Activated T-helper 1 cell treated with anti-CD3 and anti-CD28 coated beads, Interleukin-12 subunit alpha, Interleukin-12 subunit beta, Interleukin-2, Interleukin-4 antibody, amounts not matched to agents 30 ng/mL and 10 ng/mL and 1 ng/mL, durations not matched to agents 14 hours and 24 hours and 36 hours (primary cell): ENCODE measurements at places on chromosomes 1 and 21. TPM values are rescaled to one million over a fixed set of nuclear protein-coding genes. Genes with fewer than 3 reads are reported as not detected.

The GPR157 gene
- total RNA-seq = 2.8 and 3.8 TPM in 2 replicates

- no peak for DNase-seq
Measured at GRCh38 chr1:26022404-26022779, 817 bp downstream of the EXTL1 start.

DNA sequence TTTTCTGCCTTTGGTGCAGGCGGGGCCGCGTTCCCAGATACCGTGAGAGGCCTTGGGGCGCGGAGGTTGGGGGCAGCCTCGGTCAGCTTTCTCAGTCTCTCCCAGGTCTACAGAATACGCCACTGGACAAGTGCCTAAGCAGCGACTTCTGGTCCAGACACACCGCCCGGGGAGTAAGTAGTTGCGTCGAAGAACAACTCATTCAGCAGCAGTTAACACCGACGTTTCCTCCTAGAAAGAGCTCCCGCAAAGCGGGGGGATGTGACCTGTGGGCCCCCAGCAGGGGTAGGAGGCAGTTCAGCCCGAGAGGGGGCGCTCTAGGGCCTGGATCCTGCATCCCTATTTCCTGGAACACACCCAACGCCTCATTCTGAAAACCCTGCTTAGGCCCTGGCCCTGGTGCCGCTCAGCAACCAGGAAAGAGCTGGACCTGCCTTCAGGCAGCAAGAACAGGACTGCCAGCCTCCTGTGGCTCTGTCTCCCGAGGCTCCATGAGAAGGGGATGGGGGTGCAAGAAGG, 6.5 kb upstream of the BARHL2 start:
- DNase-seq = no peak

DNA sequence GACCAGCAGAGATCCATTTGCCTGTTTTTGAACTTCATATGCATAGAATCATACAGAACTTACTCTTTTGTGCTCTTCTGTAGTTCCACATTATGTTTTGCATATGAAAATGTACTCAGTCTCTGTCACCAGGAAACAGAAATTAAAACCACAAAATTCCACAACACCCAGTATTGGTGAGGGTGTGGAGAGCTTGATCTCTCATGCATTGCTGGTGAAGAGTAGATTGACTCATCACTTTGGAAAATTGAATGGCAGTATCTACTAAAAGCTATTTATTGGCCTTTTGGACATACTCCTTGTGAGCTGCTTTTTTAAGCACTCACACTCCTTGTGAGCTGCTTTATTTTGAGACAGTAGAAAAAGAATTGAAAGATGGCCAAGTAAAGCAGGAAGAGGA, 43.3 kb downstream of the VTCN1 start:
- no peak for DNase-seq

GRCh38 chr1:41891199-41891896, 27.4 kb downstream of the HIVEP3 start:
- peak; percentile 57 for DNase-seq

- no peak for DNase-seq
Measured at GRCh38 chr1:93159337-93159736, 20.9 kb downstream of the TMED5 start.

GRCh38 chr1:86429122-86429725, 5.3 kb downstream of the CLCA2 start:
- no peak for DNase-seq

DNA sequence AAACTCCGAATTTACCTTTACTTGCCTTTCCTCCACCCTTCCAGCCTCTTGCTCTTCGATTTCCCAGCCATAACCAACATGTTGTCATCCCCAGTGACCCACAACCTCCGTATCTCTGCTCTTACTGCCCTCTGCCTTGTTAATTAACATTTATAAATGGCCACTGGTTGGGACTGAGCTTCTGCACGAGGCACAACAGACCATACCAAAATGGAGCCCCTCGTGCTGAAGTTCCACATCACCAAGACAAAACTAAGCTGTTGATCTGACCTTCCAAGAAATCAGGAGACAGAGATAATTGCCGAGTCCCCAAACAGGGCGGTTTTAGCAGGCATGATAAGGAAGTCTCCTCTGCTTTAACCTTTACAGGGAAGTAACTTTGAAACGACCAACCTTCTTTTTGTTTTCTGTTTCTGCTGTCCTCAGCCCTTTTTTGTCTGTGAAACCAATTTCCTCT, 71.9 kb downstream of the NMNAT2 start:
- no peak for DNase-seq

DNA sequence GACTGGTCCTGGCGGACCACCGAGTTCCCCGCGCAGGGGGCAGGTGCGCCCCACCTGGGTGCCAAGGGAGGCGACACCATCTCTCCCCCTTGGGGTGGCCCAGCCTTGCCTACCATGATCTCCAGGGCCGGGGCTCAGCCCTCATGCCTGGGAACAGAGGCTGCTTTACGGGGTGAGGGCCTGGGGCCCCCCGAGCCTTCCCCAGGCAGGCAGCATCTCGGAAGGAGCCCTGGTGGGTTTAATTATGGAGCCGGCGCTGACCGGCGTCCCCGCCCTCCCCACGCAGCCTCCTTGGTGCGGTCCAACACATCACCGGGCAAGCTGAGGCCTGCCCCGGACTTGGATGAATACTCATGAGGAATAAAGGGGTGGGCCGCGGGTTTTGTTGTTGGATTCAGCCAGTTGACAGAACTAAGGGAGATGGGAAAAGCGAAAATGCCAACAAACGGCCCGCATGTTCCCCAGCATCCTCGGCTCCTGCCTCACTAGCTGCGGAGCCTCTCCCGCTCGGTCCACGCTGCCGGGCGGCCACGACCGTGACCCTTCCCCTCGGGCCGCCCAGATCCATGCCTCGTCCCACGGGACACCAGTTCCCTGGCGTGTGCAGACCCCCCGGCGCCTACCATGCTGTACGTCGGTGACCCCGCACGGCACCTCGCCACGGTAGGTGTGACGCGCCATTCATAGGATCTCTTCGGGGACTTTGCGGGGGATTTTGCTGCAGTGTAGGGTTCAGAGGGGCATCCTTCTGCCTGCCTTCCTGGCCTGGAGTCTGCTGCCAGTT, 38.2 kb downstream of the TP73 start:
- no peak for DNase-seq

DNA sequence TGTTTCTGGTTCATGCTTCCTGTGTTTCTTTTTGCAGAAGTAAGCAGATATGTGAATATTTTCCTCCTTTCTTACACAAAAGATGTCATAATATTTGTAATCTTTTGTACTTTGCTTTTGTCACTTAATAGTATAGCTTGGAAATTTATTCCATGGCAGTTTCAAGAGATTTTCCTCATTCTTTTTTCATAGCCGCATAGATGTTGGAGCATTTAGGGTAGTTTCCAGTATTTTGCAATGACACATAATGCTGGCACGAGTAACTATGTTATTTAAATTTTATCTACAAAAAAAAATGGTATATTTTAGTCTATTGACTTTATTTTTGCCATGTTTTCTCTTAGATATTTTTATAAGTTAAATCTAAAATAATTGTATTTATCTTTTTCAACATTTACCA, 40.7 kb downstream of the AGO3 start:
- DNase-seq = no peak

The SYPL2 gene
- not detected in 2 replicates for total RNA-seq

GRCh38 chr1:9317591-9318417, 25.1 kb downstream of the SPSB1 start:
- DNase-seq = no peak

- no peak for DNase-seq
Measured at GRCh38 chr1:23701996-23702395, 10.4 kb downstream of the RPL11 start.

The OR10J4 gene
- total RNA-seq = not detected in 2 replicates

GRCh38 chr21:34100790-34101189, 27.4 kb downstream of the MRPS6 start:
- DNase-seq = no peak

DNA sequence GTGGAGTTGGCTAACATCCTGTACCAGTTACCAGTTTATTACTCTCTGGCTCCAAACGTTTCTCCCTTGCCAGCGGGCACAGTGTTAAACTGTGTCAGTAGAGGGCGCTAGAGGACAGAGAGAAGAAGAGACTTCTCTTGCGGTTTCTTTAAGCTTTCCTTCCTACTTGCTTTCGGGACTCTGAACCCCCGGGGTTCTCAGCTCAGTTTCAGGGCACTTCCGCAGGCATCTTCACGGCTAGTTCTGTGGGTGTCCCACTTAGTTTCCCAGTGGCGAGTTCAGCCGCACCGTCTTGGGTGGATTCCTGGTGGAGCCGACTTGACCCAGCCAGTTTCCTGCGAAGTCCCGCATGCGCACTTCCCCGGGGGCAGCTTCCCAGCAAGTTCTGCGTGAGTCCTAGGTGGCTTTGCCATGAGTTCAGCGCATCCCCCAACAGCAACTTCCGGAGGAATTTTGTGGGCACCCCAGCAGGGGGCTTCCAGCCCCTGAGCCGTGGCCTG, 37.9 kb upstream of the BTG2 start:
- peak; percentile 78 for DNase-seq

GRCh38 chr1:117615474-117615873, 9.6 kb downstream of the TENT5C start:
- DNase-seq = no peak

The HTR1D gene
- total RNA-seq = not detected in 2 replicates

- no peak for DNase-seq
Measured at GRCh38 chr1:243287123-243287460, 31.3 kb downstream of the SDCCAG8 start.

The SPATA45 gene
- not detected in 2 replicates for total RNA-seq

The CA6 gene
- 2.2 and 2.6 TPM in 2 replicates for total RNA-seq

GRCh38 chr1:38772953-38773352, 86.6 kb downstream of the RRAGC start:
- no peak for DNase-seq

The AMPD1 gene
- 0.56 TPM in 1 of 2 replicates, not detected in the other for total RNA-seq

- DNase-seq = no peak
Measured at GRCh38 chr1:197200272-197200899, 53.9 kb upstream of the ASPM start.

GRCh38 chr1:199976496-199977144, 50.9 kb upstream of the NR5A2 start:
- DNase-seq = no peak

DNA sequence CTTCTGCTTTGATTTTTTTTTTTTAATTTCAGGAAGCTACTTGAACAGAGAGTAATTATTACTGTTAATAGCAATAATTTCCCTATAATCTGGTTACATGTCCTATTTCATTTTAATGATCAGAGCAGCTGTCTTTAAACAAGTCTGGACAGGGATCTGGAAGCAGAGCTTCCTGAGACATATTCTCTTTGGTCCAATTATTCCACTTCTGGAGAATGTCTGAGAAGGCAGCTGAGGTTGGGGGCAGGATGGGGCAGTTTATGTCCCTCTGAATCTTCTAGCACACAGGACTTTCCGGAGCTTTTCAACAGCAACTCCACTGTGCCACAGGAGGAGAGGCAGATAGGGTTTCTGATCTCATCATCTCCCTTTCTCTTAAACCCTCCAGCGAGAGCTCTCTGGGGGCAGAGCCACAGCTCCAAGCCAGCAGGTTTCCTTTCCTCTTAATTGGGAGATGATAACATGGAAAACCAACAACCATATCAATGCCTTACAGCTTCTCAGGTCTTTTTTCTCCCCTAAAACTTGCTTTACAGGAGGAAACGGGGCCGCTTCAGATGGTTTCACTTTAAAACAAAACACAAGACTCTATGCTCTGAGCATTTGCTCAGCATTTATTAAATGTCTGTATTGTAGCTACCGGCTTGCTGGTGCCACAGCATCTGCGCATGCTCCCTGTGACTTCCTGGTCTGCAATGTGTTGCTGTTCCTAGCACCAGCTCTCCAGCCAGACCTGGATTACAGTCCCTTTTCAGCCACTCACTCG, 425.7 kb upstream of the USP24 start:
- no peak for DNase-seq

The OBSCN gene
- total RNA-seq = 15.0 and 15.2 TPM in 2 replicates

DNA sequence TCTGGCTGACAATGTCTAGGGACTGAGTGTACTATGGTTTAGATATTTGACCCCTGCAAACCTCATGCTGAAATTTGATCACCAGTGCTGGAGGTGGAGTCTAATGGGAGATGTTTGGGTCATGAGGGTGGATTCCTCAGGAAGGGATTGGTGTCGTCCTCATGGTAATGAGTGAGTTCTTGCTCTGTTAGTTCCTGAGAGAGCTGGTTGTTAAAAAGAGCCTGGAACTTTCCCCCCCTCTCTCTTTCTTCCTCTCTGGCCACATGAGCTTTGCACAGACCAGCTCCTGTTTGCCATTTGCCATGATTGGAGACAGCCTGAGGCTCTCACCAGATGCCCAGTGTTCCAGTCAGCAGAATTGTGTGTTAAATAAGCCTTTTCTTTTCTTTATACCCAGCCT, 36.6 kb upstream of the CNIH3 start:
- DNase-seq = no peak

GRCh38 chr1:175254190-175254589, 61.6 kb upstream of the KIAA0040 start:
- DNase-seq = no peak

DNA sequence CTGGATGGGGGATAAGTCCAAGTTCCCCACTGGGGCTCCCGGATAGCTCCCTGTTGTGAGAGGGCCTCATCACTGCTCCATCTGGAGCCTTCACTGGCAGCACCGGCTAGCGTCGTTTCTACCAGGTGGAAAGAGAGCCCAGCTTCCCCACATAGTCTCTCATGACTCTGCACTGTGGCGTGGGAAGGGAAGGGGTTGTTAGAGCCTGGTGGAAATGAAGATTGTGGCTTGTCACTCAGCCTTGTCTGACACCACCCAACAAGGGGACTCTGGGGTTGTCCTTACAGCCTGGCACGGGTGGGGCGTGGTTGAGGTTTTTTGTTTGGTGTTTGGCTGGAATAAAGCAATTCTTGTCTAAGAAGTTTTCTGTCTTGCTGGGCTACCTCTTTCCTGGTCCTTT, 94.6 kb downstream of the ADARB1 start:
- DNase-seq = no peak

GRCh38 chr21:36706951-36707762, 8.2 kb downstream of the SIM2 start:
- DNase-seq = no peak

- no peak for DNase-seq
Measured at GRCh38 chr1:183832459-183832858, 27.5 kb downstream of the RGL1 start.

The SH3D21 gene
- total RNA-seq = 7.5 and 8.3 TPM in 2 replicates

The TP73 gene
- 1.4 and 1.5 TPM in 2 replicates for total RNA-seq

GRCh38 chr1:34155860-34156259, 9.2 kb downstream of the CSMD2 start:
- no peak for DNase-seq

The PTAFR gene
- total RNA-seq = 0.24 and 0.62 TPM in 2 replicates

The RNU1-3 gene
- 2,178 and 3,041 TPM in 2 replicates for total RNA-seq

- DNase-seq = no peak
Measured at GRCh38 chr1:204198348-204199340, 2.4 kb upstream of the KISS1 start.

- DNase-seq = no peak
Measured at GRCh38 chr1:58548371-58548770, 1.8 kb upstream of the OMA1 start.

GRCh38 chr1:101455166-101455565, 218.3 kb downstream of the S1PR1 start:
- DNase-seq = no peak

GRCh38 chr1:87318056-87318650, 10.5 kb upstream of the LMO4 start:
- no peak for DNase-seq

- no peak for DNase-seq
Measured at GRCh38 chr1:204971517-204972336, 71.3 kb upstream of the CNTN2 start.
